ENCODE measurements at places on chromosomes 7 and 10. TPM values are rescaled to one million over a fixed set of nuclear protein-coding genes. Genes with fewer than 3 reads are reported as not detected.

- DNase-seq, result no peak
Observed at GRCh38 chr10:102245932-102246251, 560 bp downstream of the GBF1 start.

DNA sequence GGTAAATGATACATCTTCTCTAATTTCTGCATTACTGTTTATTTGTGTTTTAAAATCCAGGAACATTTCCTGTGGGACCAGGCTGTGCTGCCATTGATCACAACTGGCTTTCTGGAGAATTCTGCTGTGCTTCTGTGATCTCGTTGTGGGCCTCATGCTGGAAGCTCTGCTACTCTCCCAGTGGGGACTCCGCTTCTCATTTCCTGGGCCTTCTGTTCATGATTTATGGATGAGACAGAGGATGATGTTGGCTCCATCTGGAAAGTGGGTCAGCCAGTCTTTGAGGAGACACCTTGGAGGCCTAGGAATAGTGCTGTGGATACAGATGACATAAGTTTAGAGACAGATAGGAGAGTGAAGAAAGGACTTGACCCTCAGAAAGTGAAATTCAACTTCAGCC, 15.2 kb upstream of the GPR158 start:
- no peak for DNase-seq

DNA sequence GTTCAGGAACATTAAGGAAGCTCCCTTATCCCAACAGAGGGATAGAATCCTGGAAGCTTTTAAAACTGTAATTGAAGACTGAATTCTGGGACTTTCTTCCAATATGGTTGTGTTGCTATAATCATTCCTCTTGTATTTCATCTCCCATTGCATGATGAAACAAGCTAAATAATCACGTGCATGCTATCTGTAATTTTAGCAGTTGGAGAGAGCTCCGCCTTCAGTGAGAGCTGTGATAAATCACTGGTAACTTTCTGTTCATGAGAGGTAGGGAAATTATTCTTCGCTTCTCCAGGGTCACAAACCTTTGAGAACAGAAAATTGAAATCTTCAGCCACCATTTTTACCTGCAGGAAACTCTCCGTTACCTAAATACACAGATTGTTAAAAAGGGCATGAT, 530.2 kb downstream of the HTR7 start:
- no peak for DNase-seq

- no peak for DNase-seq
Observed at GRCh38 chr10:65213170-65213569, 1692.0 kb downstream of the REEP3 start.

- DNase-seq, result no peak
Observed at GRCh38 chr7:80002865-80003264, 131.8 kb upstream of the GNAI1 start.

DNA sequence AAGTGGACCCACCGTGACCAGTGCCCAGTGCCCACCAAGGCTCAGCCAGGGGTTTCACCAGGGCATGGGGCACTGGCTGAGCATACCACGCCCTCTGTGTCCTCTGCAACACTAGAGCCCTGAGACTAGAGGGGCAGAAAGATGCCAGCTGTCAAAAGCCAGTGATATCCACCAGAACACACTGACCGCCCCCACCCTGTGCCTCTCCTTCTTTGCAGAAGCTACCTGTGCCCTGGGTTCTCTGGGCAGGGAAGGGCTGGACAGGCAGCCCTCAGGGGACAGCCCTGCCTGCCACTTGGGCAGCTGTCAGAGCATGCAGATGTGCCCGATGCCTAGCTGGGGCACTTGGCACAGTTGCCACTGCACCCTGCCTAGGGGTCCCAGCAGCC, 494 bp downstream of the VSIR start:
- DNase-seq, result no peak

DNA sequence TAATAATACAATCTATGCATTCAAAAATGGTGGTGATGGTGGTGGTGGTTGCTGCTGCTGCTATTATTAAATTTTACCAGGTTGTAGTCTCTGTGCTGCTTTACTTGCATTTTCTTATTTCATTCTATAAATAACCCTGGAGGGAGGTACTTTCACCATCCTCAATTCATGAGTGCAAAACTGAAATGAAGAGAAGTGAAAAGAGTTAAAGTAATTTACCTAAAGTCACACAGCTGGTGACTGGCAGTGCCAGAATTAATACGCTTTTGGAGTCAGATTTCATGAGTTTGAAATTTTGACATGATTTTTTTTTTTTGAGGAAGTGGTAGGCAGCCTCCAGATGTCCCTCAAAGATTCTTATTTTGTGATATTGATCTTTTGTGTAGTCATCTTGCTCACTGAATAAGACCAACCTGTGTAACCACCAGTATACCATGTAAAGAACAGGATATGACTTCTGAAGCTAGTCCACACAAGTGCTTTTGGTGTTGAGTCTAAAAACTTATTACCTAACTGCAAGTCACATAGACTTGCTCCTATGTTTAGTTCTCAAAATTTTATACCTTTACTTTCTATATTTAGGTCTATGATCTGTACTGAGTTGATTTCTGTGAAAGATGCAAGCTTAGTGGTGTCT, 218.8 kb downstream of the ZWINT start:
- DNase-seq, result no peak

DNA sequence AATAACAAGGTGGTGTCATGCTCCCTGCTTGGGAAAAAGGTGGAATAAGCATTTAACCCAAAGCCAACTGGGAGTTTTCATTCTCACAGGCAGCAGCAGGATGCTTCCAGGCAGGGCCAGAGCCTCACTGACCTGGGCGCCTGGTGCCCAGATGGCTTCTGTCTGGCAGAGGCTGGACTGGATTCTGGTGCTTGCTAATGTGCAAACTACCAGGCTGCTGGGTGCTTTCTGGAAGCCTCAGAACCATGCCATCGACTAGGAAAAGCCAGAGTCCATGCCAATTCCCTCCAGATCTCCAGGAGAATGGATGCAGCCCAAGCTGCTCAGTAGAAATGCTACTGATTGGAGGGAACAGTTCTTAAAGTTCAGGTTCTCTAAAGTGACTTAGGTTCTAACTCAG, 36.2 kb downstream of the VIPR2 start:
- DNase-seq, result no peak

GRCh38 chr7:72281308-72281707, 130.8 kb downstream of the CALN1 start:
- no peak for DNase-seq

GRCh38 chr7:17159500-17160037, 138.9 kb upstream of the AHR start:
- DNase-seq, result no peak

- DNase-seq, result no peak
Observed at GRCh38 chr7:924541-925231, 29.8 kb downstream of the ADAP1 start.

DNA sequence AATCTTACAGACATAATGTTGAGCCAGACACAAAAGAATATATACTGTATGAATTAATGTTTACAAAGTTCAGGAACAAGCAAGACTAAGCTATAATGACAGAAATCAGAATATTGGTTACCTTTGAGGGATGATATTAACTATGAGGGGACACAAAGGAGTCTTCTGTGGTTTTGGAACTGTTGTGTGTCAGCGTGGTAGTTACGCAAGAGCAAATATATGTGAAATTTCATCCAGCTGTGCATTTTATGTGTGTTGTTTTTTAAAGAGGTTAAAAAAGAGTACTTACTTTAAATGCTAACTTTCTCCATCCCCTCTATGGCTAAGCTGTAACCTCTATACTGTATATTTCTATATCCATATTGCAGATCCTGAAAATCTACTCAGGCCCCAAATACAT, 14.9 kb downstream of the SLC25A28 start:
- no peak for DNase-seq

GRCh38 chr10:9035355-9035754, 980.9 kb downstream of the GATA3 start:
- DNase-seq, result no peak

DNA sequence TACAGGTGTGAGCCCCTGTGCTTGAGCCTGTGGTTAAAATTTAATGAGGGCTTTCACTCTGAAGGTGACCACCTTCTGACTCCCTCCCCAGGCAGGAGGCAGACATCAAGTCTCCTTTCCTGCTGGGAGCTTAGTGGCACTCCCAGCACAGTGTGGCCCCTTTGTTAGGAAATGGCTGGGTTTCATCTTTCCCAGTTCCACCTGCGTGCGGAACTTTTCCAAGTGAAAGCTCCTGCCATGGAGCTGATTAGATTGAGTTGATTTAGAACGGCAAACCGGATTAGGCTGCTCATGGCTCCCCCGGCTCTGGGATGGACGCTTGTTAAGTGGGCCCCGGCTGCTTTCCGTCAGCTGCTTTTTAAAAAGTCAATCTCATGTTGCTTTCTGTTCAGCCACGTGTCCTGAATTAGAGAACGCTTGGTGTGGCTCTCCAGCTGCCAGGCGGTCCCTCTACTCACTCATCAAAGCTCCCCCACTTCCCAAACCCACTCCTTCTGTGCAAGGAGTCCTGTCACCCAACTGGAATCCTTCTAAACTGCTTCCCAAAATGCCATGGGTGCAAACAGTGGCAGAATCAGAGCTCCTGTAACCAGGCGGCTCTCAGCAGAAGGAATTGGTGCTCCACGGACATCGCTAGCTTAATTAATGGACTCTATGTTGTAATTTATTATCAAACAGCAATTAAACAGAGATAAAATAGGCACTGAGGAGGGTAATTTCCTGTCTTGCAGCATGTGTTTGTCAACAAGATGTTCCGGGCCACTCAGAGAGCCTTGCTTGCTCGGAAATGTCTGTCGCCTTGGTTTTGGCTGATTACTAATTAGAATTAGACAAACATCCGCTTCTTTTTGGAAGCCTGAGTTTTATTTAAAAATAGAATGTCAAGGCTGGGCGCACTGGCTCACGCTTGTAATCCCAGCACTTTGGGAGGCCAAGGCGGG, 551.2 kb downstream of the GALNT17 start:
- DNase-seq, result no peak

- peak; percentile 59 for DNase-seq
Observed at GRCh38 chr7:48154792-48155413, 16.4 kb upstream of the ABCA13 start.

DNA sequence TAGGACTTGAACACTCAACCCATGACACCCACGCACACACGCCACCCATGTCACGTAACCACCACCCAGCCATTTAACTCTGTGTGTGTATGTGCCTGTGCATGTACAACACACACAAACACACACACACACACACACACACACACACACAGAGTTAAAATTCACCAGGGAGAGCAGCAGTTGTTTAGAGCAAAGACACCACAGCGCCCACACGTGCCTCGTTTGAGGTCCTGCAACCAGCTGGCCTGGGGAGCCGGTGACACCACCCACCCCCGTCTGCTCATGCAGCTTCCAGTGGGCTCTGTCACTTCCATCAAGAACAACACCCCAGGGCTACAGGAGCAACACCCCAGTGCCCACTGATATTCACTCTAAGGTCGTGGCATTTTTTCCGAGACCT, 97.4 kb downstream of the ELFN1 start:
- DNase-seq, result no peak

- peak; percentile 51 for DNase-seq
Observed at GRCh38 chr10:74292871-74293427, 141.9 kb downstream of the ADK start.

DNA sequence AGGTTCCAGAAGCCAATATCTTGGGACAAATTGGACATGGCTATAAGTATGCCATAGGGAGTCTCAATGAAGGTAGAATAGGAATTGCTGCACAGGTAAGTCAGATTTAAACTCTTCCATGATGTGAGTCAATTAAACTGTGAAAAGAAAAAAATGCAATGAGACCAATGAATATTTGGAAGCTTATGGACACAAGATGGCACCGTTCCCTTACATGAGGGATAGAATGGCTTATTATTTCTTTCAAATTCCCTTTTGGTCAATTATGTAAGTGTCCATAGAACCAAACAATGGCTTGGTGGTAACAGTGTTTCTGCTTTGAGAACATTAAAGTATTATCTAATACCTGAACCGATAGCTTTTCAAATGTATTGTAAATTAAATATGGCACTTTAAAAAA, 35.6 kb downstream of the ACADSB start:
- DNase-seq, result peak; percentile 44

DNA sequence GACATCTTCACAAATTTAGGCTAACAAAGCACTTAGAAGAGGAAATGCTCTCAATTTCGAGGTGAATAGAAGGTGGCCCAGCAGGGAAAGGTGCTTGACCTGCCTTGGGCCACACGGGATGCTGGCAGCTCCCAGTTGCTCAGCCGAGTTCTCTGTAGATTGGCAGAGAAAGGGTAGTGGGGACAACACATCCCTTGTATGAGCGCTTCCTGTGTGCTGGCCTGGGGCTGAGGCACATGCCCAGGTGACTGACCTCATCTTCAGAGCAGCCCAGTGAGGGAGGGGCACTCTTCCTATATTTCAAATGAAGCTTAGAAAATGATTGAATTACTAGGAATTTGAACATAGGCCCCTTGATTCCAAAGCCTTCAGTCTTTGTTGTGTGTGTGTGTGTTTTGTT, 20.2 kb downstream of the BAG3 start:
- no peak for DNase-seq

The WDFY4 gene
- not detected for total RNA-seq

The CDHR3 gene
- total RNA-seq, result 0.19 TPM

The LRIT2 gene
- not detected for total RNA-seq

The KLF14 gene
- total RNA-seq, result not detected

The SMKR1 gene
- 17.1 TPM for total RNA-seq

The CCDC146 gene
- 2.7 TPM for total RNA-seq

The ITIH5 gene
- not detected for total RNA-seq

The C10orf62 gene
- total RNA-seq, result 0.26 TPM

The ZNF92 gene
- 5.4 TPM for total RNA-seq

The LOXL4 gene
- total RNA-seq, result not detected

The EN2 gene
- total RNA-seq, result not detected

The PLAC9 gene
- 1.0 TPM for total RNA-seq

Data from MCF 10A (cell line).